Stimulated activated CD8-positive, alpha-beta memory T cell treated with anti-CD3 and anti-CD28 coated beads, Interleukin-7, amount 100 ng/mL, for 1 hour (primary cell): ENCODE measurements at places on chromosomes 12 and 14.

- no peak for DNase-seq
These were observed 24.5 kb downstream of the CDKN1B start for GRCh38 chr12:12741660-12742059.

GRCh38 chr12:110647631-110648040, 33.7 kb downstream of the TCTN1 start:
- no peak for DNase-seq

- no peak for DNase-seq
These were observed 748.8 kb downstream of the C12orf50 start for GRCh38 chr12:87280356-87280755.

DNA sequence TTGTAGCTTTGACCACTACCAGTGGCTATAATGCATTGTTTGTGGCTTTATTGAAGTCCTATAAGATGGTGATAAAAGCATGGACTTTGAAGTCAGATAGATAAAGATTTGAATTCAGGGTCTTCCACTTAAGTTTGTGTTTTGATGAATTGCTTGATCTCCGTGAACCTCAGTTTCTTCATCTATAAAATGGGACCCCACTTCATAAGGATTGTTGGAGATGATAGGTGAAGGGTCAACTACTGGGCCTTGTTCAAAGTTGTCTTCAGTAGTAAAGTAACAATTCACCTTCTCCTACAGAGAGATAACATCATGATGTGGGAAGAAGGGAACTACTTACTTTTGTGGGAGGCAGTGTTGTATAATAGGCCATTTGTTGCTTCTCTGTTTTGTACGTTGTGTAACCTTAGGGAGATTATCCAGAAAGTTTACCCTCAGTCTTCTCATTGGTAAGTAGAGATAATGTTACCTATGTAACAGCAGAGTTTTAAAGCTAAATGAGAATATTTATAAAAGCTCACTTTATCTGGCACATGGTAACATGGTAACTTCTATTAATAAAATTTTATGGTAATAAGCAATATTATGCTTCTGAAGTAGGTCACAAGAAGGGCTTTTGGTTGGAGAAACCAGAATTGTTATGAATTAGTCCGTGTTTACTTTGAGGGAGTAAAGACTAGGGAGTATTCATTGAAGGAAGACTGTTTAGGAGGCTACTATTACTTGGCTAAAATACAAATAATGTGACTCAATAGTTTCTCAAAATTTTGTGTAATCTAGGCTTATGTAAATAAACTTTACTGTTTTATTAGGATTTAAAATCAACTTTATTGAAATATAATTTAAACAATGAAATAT, 15.1 kb downstream of the ADIPOR2 start:
- no peak for DNase-seq

- DNase-seq: no peak
These were observed 248.0 kb downstream of the RASSF9 start for GRCh38 chr12:85588221-85588620.

- DNase-seq: no peak
These were observed 326.5 kb upstream of the TBX3 start for GRCh38 chr12:115010324-115010995.

DNA sequence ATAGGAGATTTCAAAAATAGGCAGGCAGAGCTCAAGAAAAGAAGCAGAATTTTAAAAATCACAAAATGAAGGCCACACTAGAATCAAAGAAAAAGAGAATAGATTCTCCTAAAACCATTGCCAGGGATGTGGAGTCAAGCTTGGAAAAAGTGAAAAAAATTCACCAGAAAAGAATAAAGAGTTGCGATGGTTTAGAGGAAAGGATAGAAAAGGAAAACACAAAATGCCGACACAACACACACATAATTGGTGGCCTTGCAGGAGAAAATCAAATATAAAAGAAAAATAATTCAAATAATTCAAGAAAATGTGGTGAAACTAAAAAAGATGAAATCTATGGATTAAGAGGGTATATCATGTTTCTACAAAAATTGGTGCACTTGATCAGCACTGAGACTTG, 181.6 kb upstream of the C14orf180 start:
- DNase-seq: no peak

GRCh38 chr12:123050913-123051312, 70.4 kb downstream of the ARL6IP4 start:
- DNase-seq: no peak

DNA sequence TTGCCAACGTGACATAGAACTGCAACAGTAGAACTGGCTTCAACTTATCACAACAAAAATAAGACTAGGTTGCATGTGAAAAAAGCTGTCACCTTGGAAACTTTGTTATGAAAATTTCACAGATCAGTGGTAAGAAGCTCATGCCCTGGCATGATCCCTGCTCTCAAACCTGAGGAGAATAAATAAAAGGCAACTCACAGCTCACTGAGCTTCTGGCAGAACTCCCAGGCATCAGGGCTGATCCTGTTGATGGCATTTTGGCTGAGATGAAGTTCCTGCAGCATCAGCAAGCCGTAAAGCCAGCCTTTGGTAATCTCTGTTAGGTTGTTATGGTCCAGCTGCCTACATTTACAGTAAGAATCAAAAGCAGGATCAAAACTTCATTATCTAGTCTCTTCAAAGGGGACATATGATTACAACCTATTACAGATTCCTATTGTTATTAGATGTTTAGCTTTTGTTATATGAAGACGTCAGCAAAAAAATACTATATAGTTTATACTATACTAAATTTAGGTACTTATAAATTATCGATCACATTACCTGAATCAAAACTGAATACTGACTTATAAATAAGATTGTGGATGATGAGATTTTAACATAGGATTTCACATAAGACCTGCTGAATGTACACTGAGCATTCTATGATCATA, 32.0 kb downstream of the LRIG3 start:
- DNase-seq: no peak

DNA sequence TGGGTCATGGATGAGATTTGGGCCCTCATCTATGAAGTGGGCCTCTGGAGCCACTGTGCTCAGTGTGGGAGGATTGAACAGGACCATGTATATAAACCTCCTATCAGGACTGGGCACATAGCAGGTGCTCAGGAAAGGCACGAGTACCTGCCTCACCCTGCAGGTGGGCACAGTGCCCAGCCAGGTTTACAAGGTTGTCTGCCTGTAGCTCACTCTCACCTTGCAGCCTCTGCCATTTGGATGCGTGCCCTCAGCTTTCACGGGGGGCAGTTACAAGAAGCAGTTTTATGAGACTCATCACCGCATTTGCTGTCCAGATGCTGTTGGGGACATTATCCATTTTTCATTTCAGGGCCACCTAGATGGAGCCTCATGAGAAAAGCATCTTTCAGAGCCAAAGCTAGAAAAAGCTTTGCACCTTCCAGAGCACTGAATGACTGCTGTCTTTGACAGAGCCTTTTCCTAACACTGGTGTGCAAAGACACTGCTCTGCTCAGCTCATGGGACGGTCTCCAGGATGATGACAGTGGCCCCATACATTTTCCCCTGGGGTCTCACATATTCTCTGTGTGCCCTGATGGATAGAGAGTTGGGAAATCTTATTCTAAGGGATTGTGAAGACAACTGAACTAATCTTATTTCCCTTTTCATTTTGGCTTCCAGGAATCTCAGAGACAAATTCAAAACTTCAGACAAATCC, 327.5 kb upstream of the RTL1 start:
- no peak for DNase-seq

GRCh38 chr14:78075555-78076277, 94.5 kb upstream of the NRXN3 start:
- no peak for DNase-seq

- DNase-seq: no peak
These were observed 114.3 kb upstream of the RPH3A start for GRCh38 chr12:112677050-112677765.

DNA sequence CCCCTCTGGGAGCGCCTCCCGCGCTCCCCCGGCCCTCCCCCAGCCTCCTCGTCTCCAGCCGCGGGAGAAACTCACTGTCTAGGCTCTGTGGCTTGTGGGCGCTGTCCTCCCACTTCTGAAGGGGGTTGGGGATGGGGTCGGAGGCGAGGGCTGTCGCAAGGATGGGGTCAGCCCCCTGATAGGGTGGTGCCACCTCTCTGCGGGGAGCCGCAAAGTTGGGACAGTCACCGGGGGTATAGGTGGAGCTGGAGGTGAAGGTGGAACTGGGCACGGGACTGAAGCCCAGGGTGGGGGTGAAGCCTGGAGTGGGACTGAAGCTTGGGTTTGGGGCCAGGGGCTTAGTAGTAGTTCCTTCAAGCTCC, 12.2 kb downstream of the TNFRSF1A start:
- DNase-seq: no peak

DNA sequence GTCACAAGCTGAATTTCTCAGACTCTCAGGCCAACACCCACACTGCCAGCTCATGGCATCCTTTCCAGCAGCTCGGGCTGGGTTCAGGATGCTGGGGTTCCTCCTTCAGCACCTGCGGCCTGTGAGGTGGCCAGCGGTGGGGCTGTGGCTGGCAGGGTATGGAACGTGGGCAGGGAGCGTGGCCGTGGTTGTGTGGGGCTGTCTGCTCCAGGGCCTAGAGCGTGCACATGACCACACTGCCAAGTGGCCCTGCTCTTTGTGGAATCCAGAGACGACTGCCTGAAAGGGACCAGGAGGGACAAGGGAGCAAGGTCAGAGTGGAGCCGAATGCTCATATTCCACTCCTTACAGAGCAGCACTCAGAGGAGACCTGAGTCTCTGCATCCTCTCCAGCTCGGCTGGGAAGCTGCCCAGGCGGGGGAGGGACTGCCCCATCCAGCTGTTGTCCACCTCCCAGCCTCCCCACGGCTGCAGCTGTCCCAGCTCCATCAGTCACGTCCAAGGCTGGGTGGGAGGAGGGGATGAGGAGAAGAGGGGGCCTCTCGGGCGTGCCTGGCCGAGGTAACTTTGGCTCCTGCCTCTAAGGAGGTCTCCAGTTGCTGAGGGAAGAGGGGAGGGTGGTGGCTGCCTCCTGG, 71.3 kb downstream of the TSPAN9 start:
- DNase-seq: no peak

DNA sequence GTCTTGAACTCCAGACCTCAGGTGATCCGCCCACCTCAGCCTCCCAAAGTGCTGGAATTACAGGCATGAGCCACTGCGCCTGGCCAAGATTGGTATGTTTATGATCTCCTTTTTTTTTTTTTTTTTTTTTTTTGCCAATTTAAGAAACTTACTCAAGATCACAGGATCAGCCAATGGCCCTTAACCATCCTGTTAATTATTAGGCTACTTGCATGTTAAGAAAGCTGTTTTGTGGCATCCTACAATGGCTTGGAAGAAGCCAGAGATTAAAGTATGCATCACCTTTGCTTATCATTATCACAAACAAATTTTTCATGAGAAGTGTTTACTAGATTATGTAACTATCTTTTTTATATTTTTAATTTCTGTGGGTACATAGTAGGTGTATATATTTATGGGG, 140.2 kb downstream of the BCAT1 start:
- no peak for DNase-seq

- DNase-seq: no peak
These were observed 76.6 kb upstream of the CCND2 start for GRCh38 chr12:4196805-4197420.

DNA sequence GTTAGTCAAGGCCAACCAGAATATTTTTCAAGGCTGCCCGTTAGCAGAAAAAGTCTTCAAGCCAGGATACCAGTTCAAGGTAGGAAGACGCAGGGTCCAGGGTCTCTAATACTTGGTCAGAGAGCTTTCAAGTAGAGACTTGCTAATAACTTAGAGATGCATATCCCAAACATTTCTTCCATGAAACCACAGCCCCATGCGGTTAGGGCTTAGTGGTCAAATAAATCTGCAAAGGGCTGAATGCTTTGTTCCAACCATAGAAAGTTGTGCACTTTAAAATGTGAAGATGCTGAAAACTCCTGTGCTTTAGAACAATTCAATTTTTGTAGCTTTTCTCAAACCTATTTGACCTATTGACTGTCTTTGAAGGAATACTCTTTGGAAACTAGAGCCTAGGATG, 208.9 kb downstream of the PIK3C2G start:
- DNase-seq: no peak

DNA sequence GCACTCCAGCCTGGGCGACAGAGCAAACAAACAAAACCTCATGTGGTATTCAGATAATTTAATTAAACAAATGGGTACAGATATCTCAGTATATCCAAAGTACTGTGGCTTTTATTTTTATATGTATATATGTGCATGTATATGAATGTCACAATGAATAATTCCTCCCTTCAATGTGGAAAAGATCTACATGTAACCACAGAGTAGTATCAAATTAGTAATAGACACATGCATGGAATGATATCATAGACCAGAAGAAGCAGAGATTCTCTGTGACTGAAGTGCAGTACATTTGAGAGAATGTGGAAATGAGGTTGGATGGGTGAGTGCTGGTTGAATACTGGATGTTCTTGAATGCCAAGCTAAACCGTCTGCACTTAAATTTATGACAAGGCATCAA, 222.9 kb downstream of the CPNE8 start:
- no peak for DNase-seq

- no peak for DNase-seq
These were observed 27.1 kb downstream of the NT5DC3 start for GRCh38 chr12:103813949-103814348.

GRCh38 chr12:89655841-89656240, 52.8 kb downstream of the ATP2B1 start:
- DNase-seq: no peak

- DNase-seq: no peak
These were observed 337.7 kb downstream of the TMEM121 start for GRCh38 chr14:105864116-105864515.

- DNase-seq: no peak
These were observed 29.5 kb downstream of the SPPL3 start for GRCh38 chr12:120874547-120875245.

GRCh38 chr12:54131641-54132280, 57.0 kb downstream of the SMUG1 start:
- no peak for DNase-seq

DNA sequence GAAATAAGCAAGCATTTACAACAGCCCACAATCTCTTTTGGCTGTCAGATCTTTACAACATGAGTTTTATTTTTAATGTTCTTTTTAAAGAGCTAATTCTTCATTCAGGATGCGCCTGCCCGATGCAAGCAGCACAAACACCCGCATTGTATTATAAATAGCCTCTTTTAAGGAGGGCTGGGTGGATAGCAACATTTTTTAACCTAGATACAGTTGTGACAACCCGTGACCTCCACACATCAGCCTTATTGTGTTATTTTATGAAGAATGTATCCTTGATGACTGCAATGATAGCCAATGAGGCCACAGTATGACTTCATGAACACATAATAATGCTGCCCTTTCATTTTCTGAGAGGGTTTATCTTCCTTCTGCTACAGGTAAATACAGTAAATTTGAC, 173.7 kb downstream of the FOXN3 start:
- no peak for DNase-seq

GRCh38 chr14:24828486-24828885, 194.5 kb upstream of the GZMB start:
- DNase-seq: no peak

DNA sequence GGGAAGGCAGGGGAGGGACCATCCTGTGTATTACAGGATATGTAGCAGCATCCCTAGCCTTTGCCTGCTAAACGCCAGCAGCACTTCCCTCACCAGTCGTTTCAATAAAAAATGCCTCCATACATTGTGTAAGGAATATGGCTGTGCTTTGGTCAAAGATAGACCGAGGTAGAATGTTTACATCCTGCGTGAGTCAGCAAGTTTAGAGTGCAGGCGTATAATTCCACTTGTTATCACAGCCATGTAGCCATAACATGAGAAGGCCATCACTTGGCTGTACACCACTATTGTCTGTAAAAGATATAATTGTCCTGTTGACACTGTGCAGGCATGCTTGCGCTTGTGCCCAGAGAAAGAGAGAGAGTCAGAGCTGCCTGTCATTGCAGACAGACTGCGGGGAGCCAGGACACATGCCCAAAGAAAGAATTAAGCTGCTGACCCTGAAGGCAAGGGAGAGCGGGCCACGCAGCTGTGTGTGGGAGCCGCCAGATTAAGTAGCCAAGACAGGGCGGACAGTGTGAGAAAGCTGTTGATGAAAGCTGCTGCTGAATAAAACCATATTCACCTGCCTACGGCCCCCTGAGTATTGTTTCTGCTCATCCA, 68.4 kb downstream of the CRACR2A start:
- DNase-seq: no peak
